ENCODE measurements at places on chromosomes 2 and 18.

- no peak for DNase-seq
Observed at GRCh38 chr2:80168037-80168436, 136.5 kb downstream of the LRRTM1 start.

DNA sequence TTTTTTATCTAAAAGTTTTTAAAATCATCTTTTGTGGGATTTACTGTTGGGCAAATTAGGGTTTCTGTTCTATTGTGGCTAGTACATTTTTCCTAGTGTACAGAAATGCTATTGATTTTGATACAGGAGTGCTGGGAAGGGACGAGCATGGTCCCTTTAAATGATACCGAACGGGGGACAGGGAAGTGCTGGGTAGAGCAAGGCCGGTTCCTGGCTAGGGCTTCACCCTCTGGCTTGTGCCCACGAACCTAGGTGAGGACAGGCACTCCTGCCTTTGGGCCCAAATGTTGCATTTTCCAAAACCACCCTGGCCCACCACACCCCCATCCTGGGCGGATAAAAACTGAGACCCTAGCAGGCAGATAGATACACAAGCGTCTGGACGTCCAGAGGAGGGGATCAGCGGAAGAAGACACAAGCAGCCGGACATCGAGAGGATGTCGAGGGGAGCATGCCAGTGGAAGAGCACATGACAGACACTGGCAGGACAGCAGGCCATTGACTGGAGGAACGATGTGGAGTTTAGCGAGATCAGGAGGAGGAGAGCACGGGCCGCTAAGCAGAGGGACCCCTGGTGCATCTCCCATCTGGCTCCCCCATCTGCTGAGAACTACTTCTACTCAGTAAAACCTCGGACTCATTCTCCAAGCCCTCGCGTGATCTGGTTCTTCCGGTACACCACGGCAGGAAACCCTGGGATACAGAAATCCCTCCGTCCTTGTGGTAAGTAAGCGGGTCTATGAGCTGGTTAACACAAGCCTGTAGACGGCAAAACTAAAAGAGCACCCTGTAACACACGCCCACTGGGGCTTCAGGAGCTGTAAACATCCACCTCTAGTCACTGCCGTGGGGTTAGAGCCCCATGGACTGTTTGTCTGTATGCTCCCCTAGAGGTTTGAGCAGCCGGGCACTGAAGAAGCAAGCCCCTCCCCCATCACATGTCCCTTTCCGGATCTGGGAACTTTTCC, 13.5 kb upstream of the CALCRL start:
- DNase-seq, result peak; percentile 85

DNA sequence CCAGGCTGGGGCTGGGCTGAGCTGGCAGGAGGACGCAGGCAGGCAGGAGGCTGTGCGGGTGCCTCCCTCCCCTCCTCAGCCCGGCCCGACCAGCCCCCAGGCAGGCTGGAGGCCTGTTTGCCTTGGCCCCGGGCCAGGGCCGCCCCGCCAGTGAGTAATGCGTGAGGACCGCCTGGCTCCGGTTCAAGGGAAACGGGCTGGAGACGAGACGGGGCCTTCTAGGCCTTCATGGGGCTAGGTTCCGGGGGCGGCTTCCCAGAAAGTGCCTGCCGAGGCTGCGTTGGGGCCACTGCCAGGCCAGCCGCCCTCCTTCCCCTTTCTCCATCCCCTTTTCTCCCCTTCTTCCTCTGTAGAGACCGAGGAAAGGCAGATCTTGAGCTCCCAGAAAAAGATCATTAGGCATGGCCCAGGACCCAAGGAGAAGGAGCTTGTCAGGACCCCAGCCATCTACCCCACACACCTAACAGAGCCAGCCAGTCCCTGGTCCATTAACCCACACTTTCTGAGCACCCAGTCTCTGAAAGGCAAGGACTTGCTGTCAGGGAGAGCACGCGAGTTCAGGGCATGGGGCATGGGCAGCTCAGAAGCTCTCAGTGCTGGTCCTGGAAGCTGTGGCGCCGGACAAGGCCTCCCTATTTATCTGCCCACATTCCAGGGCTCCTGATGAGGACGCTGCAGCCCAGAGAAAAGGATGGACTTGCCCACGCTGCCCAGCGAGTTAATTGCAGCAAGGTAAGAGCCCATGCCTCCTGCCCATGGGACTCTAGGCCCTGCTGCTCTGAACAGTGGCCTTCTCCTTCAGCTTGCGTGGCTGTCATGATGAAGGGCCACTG, 48.5 kb downstream of the SMAD7 start:
- peak; percentile 80 for DNase-seq

DNA sequence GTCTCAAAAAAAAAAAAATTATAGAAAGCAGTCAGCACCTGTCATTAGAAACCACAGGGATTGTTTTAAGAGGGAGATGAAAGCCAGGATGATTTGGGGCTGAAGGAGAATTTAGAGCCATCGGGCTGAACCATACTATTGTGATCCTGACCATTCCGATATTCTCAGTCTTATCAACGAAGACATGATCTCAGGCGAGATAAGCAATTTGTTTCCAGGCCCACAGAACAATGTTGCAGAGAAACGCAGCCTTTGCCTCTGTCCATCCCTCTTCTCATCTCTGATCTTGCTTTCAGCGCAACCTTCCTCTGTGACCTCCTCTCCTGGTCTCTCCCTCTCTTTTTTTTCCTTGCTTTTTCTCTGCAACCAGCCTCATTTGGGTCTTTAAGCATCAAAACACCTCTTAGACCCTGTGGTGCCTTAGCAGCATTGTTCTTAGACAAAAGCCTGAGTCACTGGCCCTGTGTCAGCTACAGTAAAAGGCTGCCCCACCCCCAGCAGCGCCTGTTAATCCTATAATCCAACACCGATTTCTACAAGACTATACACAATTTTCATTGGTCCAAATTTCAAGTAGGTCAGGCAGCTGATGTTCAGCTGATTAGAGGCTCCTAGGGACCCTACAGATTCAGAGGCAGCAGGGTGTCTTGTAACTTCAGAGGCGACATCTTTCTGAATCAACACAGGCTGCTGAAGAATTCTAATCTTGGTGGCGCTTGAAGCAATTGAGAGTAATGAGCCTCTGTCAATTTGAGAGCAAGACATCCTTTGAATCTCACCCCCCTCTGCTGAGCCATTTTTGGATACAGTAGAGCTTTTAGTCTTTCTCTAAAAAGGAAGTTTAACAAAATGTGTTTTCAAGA, 206.0 kb downstream of the NCK2 start:
- no peak for DNase-seq

GRCh38 chr2:164061129-164061746, 325.4 kb upstream of the FIGN start:
- peak; percentile 56 for DNase-seq

DNA sequence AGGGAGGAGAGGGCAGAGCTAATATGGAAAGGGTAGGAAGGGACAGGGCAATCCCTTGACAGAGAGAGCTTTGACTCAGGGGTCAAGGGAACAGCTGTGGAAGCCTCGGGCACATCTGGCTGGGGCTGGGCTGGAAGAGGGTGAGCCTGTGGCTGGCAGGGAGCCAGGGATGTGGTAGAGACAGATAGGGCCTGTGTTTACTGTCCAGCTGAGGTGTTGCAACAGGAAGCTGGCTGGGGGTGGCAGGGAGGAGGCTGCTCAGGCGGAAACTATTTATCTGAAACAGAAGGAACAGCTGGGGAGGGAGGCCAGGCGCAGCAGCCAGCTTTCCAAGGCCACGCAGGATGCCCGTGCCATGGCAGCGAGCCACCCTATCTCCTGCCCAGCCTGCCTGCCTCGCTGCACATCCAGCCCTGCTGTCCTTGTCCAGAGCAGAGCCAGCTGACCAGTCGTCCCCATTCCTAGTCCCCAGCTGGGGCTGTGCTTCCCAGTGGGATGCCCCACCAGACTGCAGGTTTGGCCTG, 264.7 kb downstream of the CYP26B1 start:
- DNase-seq, result peak; percentile 42

DNA sequence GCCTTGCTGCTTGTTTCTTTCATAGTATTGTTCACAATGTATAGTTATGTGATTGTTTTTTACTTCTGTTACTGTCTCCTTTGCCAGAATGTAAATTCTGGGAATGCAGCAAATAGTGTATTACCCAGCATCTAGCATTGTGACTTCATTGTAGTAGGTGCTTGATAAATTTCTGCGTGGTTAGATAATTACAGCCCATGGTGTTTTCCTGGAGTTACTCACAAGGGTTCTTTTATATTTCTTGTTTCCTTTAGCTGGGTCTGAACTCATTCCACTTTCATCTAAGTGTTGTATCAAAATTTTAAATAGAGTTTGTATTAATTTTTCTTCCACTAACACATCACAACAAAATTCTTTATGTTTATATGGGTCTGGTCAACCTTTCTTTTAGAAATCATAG, 132.6 kb downstream of the MAP4K4 start:
- no peak for DNase-seq

- no peak for DNase-seq
Observed at GRCh38 chr18:51260118-51260517, 62.6 kb upstream of the MEX3C start.

- DNase-seq, result no peak
Observed at GRCh38 chr2:85511008-85511811, 27.8 kb upstream of the MAT2A start.

DNA sequence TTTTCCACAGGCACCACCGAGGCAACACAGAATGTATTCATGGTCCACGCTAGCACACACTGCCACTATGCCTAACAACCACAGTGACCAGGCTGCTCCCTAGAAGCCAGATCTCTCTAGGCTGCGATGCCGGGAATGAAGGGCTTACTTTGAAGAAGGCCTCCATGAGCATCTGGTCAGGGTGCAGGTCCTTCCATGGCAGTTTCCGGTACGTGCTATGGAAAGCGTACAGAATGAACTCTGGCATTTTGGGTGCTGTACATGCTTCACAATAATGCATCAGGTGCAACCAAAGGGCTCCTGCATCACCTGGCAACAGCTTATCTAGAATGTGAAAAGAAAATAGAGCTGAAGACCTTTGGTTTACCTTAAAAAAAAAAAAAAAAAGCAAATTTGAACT, 44.9 kb downstream of the SIGLEC15 start:
- DNase-seq, result no peak

DNA sequence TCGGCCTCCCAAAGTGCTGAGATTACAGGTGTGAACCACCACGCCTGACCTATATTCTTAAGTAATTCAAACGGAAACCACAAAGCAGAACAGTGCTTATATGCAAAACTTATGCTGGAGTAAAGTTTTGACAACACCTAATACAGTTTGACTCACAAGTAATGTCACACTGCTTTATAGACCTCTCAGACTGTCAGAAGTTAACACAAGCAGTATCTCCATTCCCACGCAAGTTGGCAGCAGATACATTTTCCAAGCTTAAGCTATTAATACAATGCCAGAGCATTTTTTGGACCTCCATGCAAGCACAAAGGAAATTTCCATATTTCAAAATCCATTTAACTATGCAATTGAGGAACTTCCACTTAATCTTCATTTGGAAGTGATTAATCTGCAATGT, 21.0 kb upstream of the SANBR start:
- DNase-seq, result no peak

DNA sequence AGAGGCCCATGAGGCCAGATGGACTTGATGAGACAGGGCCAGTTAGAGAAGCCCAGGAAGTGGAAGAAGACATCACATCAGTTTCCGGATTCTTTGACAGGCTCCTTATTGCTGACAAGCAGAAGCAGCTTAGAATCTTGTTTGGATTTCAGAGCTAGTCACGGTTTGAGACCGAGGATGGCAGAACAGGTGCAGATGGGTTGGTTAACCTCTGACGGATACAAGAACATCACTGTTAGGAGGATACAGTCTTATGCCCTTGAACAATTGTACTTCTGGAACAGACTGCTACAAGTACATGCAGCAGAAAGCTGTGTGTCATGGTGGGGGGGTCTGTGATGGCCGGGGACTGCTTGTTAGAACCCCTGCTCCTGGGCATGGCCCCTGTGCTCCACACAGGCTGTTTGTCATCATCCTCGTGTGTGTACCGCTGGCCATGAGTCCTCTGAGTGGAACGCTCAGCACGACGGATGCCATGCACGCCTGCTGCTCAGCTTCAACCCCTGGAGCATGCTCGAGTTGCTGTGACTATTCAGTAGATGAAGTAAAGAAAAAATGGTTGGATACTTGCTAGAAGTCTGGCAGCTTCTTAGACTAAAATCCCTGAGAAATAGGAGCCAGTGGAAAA, 217.7 kb downstream of the SH3RF3 start:
- DNase-seq, result no peak

GRCh38 chr2:6181525-6181924, 489.3 kb downstream of the SOX11 start:
- DNase-seq, result no peak

DNA sequence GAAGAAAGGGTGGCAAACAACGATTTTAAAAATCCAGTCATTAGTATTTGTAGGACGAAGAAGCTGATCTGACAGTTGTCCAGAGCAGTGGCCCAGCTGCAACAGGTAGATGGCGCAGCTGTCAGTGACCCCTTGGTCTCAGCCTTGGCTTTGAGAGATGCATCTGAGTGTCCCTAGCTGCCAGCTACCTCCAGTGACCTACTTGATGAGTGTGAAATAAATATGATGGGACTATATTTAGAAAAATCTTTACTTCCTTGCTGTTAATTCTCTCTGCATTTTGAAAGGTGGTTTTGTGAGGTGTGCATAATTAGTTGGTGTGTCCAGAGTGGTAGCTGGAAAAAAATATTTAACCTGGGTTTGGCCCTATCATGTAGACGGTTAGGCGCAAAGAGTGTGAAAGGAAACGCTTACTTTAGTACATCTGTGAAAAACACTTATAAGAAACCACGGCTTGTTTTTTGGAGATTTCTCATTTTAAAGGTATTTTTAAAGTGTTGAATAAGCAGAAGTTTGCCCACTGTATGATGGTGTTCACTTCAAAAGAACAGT, 963 bp downstream of the INPP1 start:
- DNase-seq, result peak; percentile 37

- DNase-seq, result peak; percentile 74
Observed at GRCh38 chr2:207617011-207617671, 8.1 kb downstream of the METTL21A start.

- DNase-seq, result no peak
Observed at GRCh38 chr2:224178056-224178455, 139.0 kb upstream of the SERPINE2 start.

GRCh38 chr2:70552501-70553333, 909 bp downstream of the TGFA start:
- DNase-seq, result peak; percentile 66

DNA sequence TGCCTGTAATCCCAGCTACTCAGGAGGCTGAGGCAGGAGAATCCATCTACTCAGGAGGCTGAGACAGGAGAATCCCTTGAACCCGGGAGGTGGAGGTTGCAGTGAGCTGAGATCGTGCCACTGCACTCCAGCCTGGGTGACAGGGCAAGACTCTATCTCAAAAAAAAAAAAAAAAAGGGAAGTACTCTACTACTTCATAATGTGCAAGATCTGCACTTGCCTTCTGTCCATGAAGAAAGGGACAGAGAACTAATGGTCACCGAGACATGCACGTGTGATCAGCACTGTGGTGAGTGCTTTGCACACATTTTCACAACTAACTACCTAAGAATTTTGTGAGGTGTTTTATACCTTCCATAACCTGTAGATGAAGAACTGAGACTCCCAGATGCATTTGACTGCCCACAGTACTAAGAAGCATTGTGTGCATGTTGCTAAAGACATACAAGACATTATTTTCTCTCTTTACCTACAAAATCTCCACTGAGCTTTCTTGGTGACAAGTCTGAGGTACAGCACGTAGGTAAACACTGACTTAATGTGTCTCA, 784.8 kb upstream of the ID2 start:
- DNase-seq, result no peak
